DMS79 treated with DMSO at 0.1 percent for 48 hours (cell line): ENCODE measurements at places on chromosomes 16 and 17.

DNA sequence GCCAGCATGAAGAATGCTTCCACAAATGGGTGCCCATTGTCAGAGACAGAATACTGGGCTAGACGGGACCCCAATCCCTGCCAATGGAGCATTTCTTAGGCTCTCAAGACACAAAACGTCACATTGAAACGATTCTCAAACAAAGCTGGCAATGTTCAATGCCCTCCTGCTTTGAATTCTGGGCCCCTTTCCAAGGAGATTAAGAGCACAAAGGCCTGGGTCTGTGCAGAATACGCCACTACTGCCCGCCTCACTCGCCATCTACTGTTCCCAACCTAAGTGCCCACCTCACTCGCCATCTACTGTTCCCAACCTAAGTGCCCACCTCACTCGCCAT lies 9.7 kb downstream of the CFAP20 start:
- peak; percentile 8 for DNase-seq

DNA sequence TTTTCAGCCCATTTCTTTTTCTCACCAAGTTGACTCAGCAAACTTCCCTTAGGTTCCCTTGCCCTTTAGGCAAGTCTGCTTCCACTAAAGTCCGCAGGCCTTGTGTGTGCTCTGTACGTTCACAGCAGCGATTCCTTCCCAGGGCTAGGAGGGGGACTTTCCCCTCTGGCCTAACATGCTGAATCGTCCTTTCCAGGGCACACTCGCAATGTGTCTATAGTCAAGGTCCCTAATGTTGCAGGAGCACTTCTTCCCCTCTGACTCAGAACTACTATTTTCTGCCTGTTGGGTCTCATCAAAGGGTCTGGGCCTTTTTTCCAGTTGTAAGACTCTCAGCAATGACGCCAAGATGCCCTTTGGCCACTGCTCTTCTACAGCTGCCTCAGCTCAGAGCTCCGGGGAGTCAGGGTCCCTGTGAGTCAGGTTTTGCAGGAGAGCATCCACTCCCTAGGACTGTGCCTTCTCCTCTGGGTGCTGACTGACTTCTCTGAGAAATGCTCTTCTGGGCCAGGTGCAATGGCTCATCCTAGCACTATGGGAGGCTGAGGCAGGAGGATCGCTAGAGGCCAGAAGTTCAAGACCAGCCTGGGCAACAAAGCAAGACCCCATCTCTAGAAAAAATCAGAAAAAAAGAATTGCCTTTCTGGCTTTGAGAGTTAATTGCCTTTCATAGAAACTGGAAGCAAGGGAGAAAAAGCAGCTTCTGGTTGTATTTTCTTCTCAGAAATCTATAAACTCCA lies 64.4 kb upstream of the TBX2 start:
- no peak for DNase-seq

- no peak for DNase-seq
Measured at GRCh38 chr16:51556694-51557340, 405.7 kb upstream of the SALL1 start.

GRCh38 chr17:44053125-44053872 lies 13.2 kb downstream of the LSM12 start:
- peak; percentile 16 for DNase-seq

- peak; percentile 64 for DNase-seq
Measured at GRCh38 chr16:28623172-28623711, 13.4 kb upstream of the SULT1A1 start.

GRCh38 chr16:81956213-81956948 lies 54.9 kb downstream of the SDR42E1 start:
- no peak for DNase-seq

DNA sequence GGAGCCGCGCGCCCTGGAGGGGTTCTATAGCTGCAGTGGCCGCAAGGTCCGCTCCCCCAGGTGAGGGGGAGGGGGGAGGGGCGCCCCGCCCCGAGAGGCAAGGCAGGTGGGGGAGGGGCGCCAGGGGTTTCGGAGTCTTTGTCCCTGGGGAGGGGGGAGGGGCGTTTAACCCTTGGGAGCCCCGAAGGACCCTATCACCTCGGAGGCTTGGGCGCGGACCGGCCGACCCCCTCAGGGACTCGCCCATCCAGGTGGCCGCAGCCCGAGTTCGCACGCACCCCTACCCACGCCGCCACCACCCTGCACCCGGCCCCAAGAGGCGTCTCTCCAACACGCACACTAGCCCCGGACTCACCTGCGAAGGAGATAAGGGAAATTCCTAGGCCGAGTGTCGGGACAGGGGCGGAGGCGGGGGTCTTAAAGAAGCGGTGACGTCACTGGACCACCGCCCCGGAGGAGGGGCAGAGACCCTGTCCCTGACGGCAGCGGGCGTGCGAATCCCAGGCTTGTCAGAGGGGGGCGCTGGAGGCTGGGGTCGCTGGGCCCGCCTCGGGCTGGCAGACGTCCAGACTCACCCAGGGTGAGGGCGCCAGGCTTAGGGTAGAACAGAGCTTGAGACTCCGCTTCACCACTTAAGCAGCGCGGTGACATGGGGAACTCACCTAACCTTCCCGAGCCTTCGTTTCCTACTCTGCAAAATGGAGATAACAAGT lies at the start of gene CLDN6:
CLDN6 (minus strand) TSS at position 390 of the 713 bp plus-strand sequence. CDS start 2,162 bp downstream, outside the sequence.
- no peak for DNase-seq

DNA sequence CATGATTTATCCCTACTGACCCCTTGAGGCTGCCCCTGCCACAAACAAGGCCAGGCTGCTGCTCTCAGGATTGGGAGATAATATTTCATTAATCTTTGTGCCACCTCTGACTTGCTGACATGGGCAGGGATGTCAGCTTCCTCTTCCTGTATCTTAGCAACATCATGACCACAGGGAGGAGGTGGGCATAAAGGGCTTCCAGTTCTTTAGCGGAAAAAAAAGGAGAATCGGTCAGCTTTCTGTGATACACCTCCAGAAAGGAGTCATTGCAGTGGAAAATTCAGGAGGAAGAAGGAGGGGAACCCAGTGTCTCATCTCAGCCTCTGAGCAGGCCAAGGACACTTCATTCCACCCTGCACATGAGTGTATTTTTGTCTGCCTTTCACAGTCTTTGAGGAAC lies 206.8 kb upstream of the SDK2 start:
- no peak for DNase-seq

GRCh38 chr17:61405686-61406536 lies 6.3 kb downstream of the TBX2 start:
- no peak for DNase-seq

- no peak for DNase-seq
Measured at GRCh38 chr16:27960619-27961295, 102.8 kb downstream of the GSG1L start.

- DNase-seq: no peak
Measured at GRCh38 chr17:58238147-58238634, at the start of gene LPO. Gene LPO, plus strand, starts transcription at chr17:58238584. Its CDS starts 4,396 bp downstream, at chr17:58242980.

- DNase-seq: no peak
Measured at GRCh38 chr16:27446721-27447120, 44.7 kb downstream of the IL21R start.

GRCh38 chr16:69187446-69188235 lies 677 bp downstream of the SNTB2 start:
- DNase-seq: peak; percentile 67

DNA sequence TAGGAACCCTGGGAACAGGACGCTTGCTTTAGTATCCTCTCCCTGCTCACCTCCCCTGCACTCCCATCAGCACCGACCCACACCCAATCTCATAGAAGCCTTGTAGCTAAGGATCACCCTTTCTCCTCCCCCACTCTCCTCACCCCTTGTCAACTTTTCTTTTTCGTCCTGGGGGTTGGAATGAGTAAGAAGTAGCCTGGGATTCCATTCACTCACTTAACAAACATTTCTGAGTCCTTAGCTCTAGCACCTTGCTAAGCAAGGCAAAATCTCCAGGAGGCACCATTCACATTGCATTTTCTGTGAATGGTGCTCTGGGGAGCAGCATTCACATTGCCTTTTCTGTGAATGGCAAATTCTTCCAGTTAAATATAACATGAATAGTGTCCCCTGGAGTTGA lies 1.1 kb upstream of the PGAP3 start:
- DNase-seq: no peak

DNA sequence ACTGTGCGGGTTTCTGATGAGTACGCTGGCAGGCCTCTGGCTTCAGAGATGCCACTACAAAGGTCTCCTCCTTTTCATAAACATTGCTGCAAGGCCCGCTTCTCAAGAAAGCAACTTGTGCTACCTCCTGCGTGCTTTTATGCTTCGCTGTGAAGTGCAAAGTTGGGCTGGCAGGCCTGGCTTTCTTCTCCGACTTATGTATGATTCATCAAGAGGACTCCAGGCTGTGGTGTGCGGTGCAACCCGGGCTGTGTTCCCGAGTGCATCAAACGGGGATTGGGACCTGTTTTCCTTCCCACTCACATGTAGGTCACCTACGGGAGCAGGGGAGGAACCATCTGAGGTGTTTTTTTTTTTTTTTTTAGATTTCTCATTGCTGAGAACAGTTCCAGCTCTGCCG lies 534.1 kb downstream of the WWOX start:
- DNase-seq: no peak

DNA sequence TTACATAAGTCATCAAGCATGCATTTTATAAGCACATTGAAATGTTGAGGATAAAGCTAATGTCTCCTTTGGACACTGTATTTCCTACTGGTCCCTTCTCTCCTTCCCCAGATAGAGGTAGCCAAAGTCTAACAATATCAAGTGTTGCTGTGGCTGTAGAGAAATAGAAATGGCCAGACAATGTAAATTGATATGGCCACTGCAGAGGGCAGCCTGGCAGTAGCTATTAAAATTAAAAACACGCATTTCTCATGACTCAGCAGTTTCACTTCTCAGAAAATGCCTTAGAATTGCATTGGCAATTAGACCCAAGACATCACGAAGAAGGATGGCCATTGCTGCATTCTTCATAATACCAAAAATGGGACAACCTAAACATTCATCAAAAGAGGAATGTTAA lies 46.8 kb upstream of the MRTFB start:
- no peak for DNase-seq

GRCh38 chr16:56842133-56842532 lies 22.9 kb upstream of the SLC12A3 start:
- DNase-seq: no peak

DNA sequence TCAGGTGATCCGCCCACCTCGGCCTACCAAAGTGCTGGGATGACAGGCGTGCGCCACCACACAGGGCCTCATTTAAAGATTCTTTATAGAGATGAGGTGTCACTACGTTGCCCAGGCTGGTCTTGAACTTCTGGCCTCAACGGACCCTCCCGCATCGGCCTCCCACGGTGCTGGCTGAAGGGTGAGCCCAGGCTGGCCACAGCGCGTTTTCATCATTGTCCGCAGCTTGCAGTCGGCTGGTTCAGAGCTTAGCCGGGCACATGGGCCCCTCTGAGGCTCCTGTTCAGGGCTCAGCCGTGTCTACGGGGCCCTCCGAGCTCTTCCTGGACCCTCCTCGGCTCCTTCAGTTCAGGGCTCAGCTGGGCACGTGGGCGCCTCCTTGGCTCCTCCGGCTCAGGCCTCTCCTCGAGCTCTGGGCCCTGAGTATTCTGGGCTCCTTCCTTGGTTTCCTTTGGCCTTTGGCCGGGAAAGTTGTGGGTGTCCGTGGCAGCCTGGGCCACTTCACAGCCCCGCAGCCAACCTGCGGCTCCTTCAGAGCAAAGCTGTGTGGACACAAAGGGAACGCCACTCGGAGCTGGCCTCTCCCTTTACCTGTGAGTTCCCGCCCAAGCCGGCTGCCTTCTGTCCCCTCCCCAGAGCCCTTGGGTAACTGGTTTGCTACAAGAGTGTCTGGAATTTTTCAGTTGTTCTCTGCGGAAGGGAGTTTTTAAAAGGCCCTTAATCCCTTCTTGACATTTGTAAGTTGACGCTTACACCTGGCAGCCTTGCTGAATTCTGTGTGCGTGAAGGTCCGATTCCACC lies 1.2 kb upstream of the MSLN start:
- peak; percentile 17 for DNase-seq

GRCh38 chr16:22075043-22075757 lies 17.1 kb upstream of the VWA3A start:
- no peak for DNase-seq

DNA sequence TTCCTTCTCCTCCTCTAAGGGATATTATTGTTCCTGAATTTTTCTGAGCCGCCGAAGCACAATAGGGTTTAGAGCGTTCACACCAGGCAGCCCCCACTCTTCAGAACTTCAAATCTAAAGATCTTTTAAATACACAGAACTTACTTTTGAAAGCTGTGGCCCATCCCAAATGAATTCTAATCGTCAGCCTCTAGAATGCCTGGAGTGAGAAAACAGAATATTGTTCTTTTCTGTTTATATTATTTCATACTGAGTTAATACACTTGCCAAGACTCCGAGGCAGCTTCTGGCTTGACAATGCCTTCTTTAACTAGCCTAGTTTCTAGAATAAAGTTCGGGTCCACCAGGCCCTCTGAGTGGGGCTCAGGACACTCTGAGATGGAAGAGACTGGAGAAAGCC lies 405.6 kb downstream of the WWOX start:
- no peak for DNase-seq

- peak; percentile 82 for DNase-seq
Measured at GRCh38 chr17:75472119-75472518, 15.7 kb downstream of the TMEM94 start.

GRCh38 chr16:67082100-67082499 lies 27.6 kb upstream of the PHAF1 start:
- no peak for DNase-seq

DNA sequence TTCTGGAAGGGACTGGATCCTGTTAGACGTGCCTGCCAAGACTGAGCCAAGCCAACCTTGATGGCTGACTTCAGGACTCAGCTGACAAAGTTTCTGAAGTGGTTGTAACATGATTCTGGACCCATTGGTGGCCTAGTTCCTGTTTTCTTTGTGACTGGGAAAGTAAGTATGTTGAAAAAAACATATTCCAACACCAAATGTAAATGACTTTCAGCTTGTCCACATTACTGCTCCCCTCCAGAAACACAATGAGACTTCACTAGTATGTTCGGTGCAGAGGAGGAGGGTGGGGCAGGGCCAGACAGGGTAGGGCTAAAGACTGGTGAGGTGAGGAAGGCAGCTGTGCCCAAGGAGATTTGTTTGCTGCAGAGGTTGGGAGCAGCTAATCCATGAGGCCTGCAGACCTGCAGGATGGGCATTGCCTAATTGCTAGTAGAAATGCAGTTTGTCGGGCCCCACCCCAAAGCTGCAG lies 26.4 kb downstream of the NMT1 start:
- peak; percentile 44 for DNase-seq

DNA sequence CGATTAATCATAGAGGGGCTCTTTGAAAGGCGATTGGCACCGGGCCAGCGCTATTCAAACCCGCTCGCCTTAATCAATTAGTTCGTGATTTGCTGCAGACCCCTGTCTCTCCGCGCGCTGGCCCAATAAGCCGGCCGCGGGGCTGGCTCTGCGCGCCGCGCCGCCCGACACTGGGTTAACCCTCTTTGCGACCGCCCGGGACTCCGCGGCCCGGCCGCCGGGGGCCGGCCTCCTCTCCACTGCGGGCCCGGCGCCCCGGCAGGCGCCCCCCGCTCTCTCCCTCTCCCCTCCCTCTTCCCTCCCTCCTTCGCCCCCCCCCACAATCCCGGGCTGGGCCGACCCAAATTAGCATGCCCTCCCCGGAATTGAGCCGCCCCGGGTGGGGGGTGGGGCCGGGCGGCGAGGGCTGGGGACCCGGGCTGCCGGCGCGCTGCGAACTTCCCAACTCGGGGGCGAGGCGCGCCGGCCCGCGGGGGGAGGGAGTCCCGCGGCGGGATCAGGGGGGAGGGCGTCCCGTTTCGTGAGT lies 428 bp upstream of the SALL1 start:
- peak; percentile 43 for DNase-seq

- DNase-seq: no peak
Measured at GRCh38 chr16:64656471-64656870, 465.4 kb downstream of the CDH11 start.

GRCh38 chr16:85041219-85042166 lies 13.9 kb downstream of the KIAA0513 start:
- peak; percentile 20 for DNase-seq
